ENCODE measurements at places on chromosomes 6 and 20. TPM values are rescaled to one million over a fixed set of nuclear protein-coding genes. Genes with fewer than 3 reads are reported as not detected.

Gene RIPOR3
- total RNA-seq: not detected

Gene FAM209B
- total RNA-seq: 0.45 TPM

Gene HLA-DQB1
- 13.4 TPM for total RNA-seq

Gene HCRTR2
- not detected for total RNA-seq

Gene PSORS1C1
- total RNA-seq: not detected

GRCh38 chr6:43838276-43839036, 68.4 kb downstream of the VEGFA start:
- H3K27me3 ChIP-seq: peaks cover 3% of the 10 kb centered on the region
- DNase-seq: peak; percentile 23
- no peaks in the 10 kb centered on the region for H3K36me3 ChIP-seq
- no peaks in the 10 kb centered on the region for H3K4me1 ChIP-seq

DNA sequence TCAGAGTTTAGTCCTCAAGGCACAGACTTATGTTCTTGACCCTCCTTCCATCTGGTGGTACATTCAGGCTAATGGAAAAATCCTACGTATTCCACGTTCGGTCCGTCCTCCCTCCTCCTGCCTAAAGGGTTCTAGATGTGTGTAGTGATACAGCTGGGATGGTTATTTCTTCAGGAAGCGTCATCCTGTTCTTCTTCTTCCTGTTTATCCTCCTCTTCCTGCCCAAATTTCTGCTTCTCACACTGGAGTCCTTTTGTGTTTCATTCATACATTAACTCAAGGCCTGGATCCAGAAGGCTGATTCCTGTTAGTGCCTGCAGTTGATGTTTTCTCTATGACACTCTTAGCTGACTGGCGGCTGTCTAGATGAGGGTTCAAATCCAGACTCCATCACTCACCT, 16.8 kb upstream of the UNC93A start:
- H3K27me3 ChIP-seq: peaks cover 5% of the 10 kb centered on the region
- no peaks in the 10 kb centered on the region for H3K36me3 ChIP-seq
- no peak for DNase-seq
- H3K27ac ChIP-seq: no peak overlapping the region
- no peaks in the 10 kb centered on the region for H3K4me1 ChIP-seq

DNA sequence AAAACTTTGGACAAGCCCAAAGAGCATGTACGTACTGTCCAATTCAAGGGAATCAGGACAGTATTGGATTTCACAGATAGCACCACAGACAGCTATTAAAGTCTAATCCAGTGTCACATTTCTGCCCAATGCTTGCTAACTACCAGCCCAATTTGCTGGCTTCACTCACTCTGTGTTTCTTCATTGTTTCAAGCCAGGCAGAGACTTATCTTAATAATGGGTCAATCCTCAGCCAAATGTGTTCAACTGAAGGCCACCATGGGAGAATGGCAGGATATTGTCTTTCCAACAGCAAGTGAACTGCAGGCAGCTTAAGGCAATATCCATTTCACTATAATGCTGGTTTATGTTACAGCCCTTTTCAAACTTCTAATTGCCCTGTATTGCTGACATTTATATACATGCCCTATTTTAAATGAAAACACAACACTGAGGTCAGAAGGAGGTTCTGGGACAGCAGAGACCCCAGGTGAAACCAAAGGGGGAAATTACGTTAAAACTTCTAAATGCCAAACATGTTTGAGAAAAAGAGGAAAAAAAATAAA, 142.1 kb upstream of the RSPO3 start:
- H3K36me3 ChIP-seq: no peaks in the 10 kb centered on the region
- DNase-seq: no peak
- no peak overlapping the region for H3K27ac ChIP-seq

Measured in activated CD8-positive, alpha-beta T cell treated with anti-CD3 and anti-CD28 coated beads, Interleukin-2, amount 10 ng/mL, durations not matched to agents 7 days and 5 days (primary cell).